ENCODE measurements at places on chromosomes 12 and 14.

DNA sequence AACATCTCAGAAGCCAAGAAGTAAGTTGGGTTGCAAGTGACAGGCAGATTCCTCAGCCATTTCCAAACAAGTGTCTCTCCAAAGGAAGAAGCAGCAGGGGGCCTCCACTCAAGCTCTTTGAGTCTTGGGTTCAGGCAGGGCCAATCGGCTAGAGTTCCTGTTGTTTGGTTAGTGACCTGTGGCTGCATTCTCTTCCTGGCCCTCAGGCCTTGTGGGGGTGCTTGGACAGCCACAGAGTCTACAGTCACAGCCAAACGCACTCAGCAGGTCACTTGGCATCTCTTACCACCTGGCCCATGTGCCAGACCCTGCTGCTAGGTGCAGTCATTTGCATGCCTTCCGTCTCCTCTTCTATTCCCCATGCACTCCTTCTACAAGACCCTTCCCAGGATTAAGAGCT, 353.9 kb downstream of the GRIN2B start:
- no peak for DNase-seq

- no peak for DNase-seq
Measured at GRCh38 chr12:119113496-119113986, 65.2 kb upstream of the HSPB8 start.

DNA sequence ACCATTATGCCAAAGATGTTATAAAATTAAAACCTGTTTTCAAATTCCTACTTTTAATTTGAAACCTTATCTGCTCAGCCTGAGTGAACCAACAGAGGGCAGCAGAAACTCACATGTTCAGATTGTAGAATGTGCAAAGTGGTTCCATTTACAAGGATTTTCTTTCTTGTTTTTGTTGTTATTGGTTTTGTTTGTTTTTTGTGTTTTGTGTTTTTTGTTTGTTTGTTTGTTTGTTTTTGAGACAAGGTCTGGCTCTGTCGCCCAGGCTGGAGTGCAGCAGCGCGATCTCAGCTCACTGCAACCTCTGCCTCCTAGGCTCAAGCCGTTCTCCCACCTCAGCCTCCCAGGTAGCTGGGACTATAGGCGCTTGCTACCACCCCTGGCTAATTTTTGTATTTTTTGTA, 22.8 kb upstream of the GARIN2 start:
- DNase-seq, result no peak

GRCh38 chr14:72894623-72895378, 900 bp upstream of the DPF3 start:
- no peak for DNase-seq

- no peak for DNase-seq
Measured at GRCh38 chr14:90039253-90040010, 22.4 kb upstream of the KCNK13 start.

- DNase-seq, result no peak
Measured at GRCh38 chr14:103521438-103521950, 1.1 kb downstream of the CKB start.

GRCh38 chr12:69059465-69060457, 126.8 kb upstream of the CPM start:
- no peak for DNase-seq

- no peak for DNase-seq
Measured at GRCh38 chr14:61607570-61608244, 87.6 kb upstream of the HIF1A start.

- DNase-seq, result no peak
Measured at GRCh38 chr12:124088217-124088907, 115.3 kb downstream of the ZNF664 start.

GRCh38 chr14:75491376-75491978, 30.8 kb upstream of the BATF start:
- DNase-seq, result no peak

- no peak for DNase-seq
Measured at GRCh38 chr14:55730592-55731310, 150.7 kb downstream of the KTN1 start.

DNA sequence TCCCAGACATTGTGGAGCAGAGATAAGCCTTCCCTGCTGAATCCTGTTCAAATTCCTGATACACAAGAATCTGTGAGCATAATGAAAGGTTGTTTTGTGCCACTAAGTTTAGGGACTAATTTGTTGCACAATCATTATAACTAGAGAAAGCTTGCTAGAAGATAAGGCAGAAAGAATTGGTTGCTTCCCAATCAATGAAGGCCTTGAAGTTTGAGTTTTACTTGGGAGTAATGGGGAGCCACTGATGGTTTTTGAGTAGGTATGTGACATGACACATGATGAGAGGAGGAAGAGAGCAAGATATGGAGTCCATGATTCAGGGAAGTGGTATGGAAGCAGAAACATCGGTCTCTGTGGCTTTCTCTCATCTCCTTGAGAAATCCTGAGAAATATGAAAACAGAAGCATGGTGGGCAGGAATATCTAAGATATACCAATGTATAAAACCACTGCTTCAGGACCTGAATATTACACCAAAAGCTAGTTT, 13.3 kb upstream of the TCP11L2 start:
- no peak for DNase-seq

GRCh38 chr12:91194500-91194899, 11.9 kb upstream of the DCN start:
- no peak for DNase-seq

DNA sequence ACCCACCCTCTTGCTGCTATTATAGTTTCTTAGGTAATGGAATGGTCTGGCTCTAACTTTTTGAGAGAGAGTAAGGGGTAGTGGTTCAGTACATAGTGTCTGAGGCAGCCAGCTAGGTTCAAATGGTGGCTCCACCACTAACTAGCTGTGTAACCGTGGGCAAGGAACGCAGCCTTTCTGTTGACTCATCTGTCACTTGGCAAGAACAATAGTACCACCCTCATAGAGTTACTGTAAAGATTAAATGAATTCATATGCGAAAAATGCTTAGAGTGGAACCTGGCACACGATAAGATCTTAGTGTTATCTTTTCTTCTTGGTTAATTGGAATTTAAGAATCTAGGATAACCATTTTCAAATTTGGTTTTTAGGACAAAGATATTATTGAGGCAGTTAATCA, 14.0 kb downstream of the CCDC62 start:
- no peak for DNase-seq

- DNase-seq, result no peak
Measured at GRCh38 chr14:51908086-51908485, 47.7 kb downstream of the GNG2 start.

GRCh38 chr12:120922279-120922678, 18.1 kb upstream of the SPPL3 start:
- no peak for DNase-seq

- no peak for DNase-seq
Measured at GRCh38 chr14:88210426-88210825, 112.6 kb downstream of the KCNK10 start.

DNA sequence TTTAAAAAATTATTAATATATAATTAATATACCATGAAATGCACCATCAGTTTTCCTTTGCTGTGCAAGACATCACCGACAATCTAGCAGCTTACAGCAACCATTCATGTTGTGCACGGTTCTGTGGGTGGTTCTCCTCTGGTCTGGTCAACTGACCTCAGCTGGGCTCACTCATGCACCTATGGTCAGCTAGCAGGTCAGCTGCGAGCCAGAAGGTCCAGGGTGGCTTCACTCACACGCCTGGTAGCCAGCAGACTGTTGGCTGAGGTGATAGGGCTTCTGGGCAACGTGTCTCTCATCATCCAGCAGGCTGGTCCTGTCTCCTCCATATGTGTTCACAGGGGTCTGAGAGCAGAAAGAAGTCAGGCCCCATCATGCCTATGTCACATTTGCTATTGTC, 210.4 kb downstream of the KIF26A start:
- no peak for DNase-seq

- no peak for DNase-seq
Measured at GRCh38 chr14:102796661-102797190, 19.5 kb downstream of the TRAF3 start.

GRCh38 chr12:52369211-52369610, 1.9 kb upstream of the KRT85 start:
- no peak for DNase-seq

GRCh38 chr14:78530078-78530477, 359.9 kb downstream of the NRXN3 start:
- no peak for DNase-seq

GRCh38 chr12:127538316-127538715, 728.7 kb upstream of the TMEM132C start:
- no peak for DNase-seq

DNA sequence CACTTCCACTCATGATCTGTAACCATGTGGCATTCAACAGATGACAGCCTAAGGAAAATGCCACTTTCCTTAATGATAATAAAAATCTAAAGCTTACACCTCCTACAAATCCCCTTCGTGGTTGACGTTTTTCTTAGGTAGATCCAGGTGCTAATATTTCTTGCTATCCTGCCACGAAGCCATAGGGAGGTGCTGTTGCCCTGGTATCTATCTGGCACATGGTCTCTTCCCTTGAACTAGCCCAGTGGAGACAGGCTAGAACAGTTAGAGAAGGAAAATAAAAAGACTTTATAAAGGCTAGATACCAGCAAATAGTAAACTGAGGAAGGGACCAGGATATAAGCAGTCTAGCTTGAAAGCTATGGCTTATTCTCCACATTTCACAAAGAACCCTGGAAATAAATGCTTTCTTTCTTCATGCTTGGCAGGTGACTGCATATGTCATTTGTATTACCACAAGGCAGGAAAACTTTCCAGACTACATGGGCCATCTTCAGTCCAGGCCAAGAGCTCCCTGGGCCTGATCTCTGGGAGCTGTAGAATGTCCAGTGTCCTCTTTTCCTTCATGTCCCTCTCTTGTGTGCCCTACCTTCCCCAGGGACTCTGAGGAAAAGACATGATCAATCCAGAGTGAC, 15.3 kb downstream of the SPIC start:
- no peak for DNase-seq

- no peak for DNase-seq
Measured at GRCh38 chr14:101069666-101070362, 166.3 kb upstream of the RTL1 start.

GRCh38 chr12:132566516-132567131, 43.8 kb downstream of the LRCOL1 start:
- no peak for DNase-seq
